ENCODE measurements at places on chromosomes 2 and 18. TPM values are rescaled to one million over a fixed set of nuclear protein-coding genes. Genes with fewer than 3 reads are reported as not detected.

The DNER gene
- total RNA-seq, result not detected

The SCYGR2 gene
- total RNA-seq, result not detected

The POTEC gene
- total RNA-seq, result not detected

The BOK gene
- 50.1 TPM for total RNA-seq

The TWIST2 gene
- total RNA-seq, result not detected

The RAB3GAP1 gene
- total RNA-seq, result 17.8 TPM

The CNDP1 gene
- total RNA-seq, result 23.6 TPM

The EMILIN1 gene
- total RNA-seq, result 20.7 TPM

The KYNU gene
- 37.0 TPM for total RNA-seq

The SANBR gene
- total RNA-seq, result 2.0 TPM

The ZNF516 gene
- 13.3 TPM for total RNA-seq

The CHRND gene
- not detected for total RNA-seq

The ATP8B1 gene
- total RNA-seq, result 18.2 TPM

The CIB4 gene
- not detected for total RNA-seq

- H3K27ac ChIP-seq, result no peak overlapping the region
- DNase-seq, result peak; percentile 83
- peaks cover 10% of the 10 kb centered on the region for H3K4me1 ChIP-seq
- no peak overlapping the region for H3K4me3 ChIP-seq
- peaks cover under 1% of the 10 kb centered on the region for H3K36me3 ChIP-seq
These were observed 23.6 kb upstream of the RBM44 start for GRCh38 chr2:237774811-237775553.

- H3K36me3 ChIP-seq, result no peaks in the 10 kb centered on the region
- H3K4me3 ChIP-seq, result no peak overlapping the region
- H3K27me3 ChIP-seq, result no peaks in the 10 kb centered on the region
- H3K4me1 ChIP-seq, result no peaks in the 10 kb centered on the region
- no peak for DNase-seq
- no peak overlapping the region for H3K27ac ChIP-seq
These were observed 83.0 kb upstream of the MBOAT2 start for GRCh38 chr2:9086465-9086864.

GRCh38 chr18:58590839-58591238, 38.1 kb downstream of the ALPK2 start:
- H3K27me3 ChIP-seq, result no peaks in the 10 kb centered on the region
- H3K4me3 ChIP-seq, result no peak overlapping the region
- no peak overlapping the region for H3K27ac ChIP-seq
- no peak for DNase-seq
- no peaks in the 10 kb centered on the region for H3K4me1 ChIP-seq
- no peaks in the 10 kb centered on the region for H3K36me3 ChIP-seq

DNA sequence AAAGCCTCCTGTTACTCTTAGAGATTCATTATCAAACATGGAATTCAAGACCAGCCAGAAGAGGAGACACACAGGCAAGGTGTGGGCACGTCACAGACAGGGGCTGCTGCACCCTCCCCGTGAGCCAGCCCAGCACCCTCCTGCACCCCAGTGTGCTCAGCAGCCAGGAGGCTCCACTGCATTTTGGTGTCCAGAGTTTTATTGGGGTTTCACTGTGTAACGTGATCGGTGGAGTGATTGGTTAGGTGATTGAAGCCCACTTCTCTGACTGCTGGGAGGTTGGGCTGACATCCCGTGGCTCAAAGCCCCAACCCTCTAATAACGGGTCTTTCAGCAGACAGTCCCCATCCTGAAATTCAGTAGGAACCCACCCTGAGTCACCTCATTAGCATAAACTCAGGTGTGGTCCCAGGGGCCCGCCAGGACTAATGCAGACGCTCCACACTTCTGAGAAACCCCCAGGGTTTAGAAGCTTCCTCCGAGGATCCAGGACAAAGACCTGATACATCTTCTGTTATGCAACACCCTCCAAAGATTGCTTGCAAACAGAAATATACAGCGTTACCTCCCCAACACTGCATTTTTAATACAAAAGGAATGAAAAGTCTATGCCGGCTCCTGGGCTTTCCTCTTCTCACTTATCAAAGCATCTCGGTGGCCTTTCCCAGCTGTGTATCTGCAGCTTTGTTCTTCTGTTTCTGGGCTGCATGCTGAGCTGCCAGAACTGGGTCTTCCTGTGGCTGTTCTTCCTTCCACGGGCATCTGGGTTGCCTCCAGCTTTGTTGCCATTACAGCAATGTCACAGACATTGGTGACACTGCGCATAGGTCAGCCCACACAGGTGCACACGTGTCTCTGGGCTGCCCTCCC, 43.7 kb upstream of the SNED1 start:
- no peak for DNase-seq
- no peaks in the 10 kb centered on the region for H3K36me3 ChIP-seq
- H3K27me3 ChIP-seq, result no peaks in the 10 kb centered on the region
- no peaks in the 10 kb centered on the region for H3K4me1 ChIP-seq
- H3K27ac ChIP-seq, result no peak overlapping the region
- no peak overlapping the region for H3K4me3 ChIP-seq

GRCh38 chr2:45497355-45497754, 113.7 kb downstream of the SRBD1 start:
- H3K27me3 ChIP-seq, result no peaks in the 10 kb centered on the region
- no peak overlapping the region for H3K27ac ChIP-seq
- DNase-seq, result no peak

DNA sequence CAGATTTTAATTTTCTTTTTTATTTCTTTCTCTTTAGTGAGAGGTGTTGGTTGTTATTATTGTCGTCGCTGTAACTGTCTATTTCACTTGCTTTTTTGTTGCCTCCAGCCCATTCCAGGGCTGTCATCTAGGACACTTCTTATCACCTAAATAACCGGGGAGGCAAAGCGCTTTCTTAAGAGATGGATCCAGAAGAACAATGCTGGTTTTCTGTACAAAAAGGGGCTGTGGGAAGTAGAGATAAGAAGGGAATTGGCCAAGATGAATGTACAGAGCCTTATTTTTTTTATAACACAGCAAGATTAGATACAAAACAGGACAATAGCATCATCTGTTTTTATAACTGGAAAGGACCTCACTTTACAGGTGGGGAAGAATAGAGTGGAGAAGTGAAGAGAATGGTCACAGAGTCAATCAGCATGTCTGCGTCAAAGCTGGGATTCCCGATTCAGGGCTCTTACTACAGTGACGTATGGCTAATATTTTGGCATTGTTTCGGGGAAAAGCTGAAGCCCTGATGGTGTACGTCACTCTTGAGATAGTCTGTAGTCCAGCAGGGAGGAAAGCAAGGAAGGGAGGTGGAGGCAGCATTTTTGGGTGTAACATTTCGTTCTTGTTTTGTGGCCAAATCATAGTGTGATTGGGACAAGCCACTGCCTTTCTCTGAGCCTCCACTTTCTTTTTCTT, 23.2 kb downstream of the IL1B start:
- no peak overlapping the region for H3K27ac ChIP-seq
- no peaks in the 10 kb centered on the region for H3K36me3 ChIP-seq
- no peaks in the 10 kb centered on the region for H3K27me3 ChIP-seq
- peaks cover 28% of the 10 kb centered on the region for H3K4me1 ChIP-seq

GRCh38 chr2:45797451-45798230, 146.2 kb downstream of the PRKCE start:
- no peak overlapping the region for H3K4me3 ChIP-seq
- DNase-seq, result no peak
- H3K36me3 ChIP-seq, result no peaks in the 10 kb centered on the region
- no peaks in the 10 kb centered on the region for H3K4me1 ChIP-seq
- no peak overlapping the region for H3K27ac ChIP-seq
- H3K27me3 ChIP-seq, result no peaks in the 10 kb centered on the region

DNA sequence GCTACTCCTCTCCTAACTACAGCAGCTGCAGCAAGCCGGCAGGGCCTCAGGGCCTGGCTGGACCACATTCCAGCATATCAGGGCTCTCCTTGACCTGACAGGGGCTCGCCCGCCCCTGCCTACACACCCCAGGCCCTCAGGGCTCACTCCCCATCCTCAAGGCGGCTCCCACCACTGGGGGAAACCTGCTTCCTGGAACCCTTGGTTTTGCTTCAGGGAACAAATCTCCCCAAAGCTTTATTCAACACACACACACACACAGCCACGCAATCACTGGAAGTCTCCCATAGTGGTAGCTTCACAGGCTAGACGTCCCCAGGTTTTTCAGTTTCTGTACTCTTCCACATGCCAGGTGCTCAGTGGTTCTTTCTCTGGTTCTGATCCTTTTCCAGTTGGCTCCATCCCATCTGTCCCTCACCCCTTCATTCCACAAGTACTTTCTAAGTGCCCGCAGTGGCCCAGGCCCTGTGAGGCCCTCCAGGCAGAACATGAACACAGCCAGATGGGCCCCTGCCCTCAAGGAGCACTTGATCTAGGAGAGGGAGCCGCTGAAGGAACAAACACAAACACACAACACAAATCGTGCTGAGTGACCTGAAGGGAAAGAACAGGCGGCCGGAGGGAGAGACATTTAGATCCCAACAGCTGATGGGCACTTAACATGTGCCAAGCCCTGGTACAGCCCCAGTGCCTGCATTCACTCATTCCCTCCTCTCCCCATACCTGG, 51.1 kb downstream of the TNS1 start:
- no peaks in the 10 kb centered on the region for H3K4me1 ChIP-seq
- no peak overlapping the region for H3K4me3 ChIP-seq
- H3K27me3 ChIP-seq, result no peaks in the 10 kb centered on the region
- H3K27ac ChIP-seq, result no peak overlapping the region
- no peaks in the 10 kb centered on the region for H3K36me3 ChIP-seq

DNA sequence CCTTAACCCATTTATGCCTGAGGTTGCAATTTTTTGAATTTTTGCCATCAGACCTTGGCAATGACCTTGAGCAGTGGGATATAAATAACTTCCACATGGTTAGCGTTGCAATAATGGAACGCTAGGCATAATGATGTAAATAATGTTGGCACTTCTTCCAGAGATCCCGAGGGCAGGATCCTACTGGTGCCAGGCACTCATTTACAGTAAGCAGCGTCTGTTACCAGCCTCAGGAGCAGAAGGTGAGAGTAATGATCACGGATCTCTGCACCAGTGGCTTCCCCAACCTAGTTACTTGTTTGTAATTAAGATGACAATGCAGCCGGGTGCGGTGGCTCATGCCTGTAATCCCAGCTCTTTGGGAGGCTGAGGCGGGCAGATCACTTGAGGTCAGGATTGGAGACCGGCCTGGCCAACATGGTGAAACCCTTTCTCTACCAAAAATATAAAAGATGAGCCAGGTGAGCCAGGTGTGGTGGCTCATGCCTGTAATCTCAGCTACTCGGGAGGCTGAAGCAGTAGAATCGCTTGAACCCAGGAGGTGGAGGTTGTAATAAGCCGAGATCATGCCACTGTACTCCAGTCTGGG, 41.9 kb downstream of the CPO start:
- no peaks in the 10 kb centered on the region for H3K36me3 ChIP-seq
- no peak overlapping the region for H3K4me3 ChIP-seq
- H3K4me1 ChIP-seq, result no peaks in the 10 kb centered on the region
- H3K27ac ChIP-seq, result no peak overlapping the region
- no peak for DNase-seq
- no peaks in the 10 kb centered on the region for H3K27me3 ChIP-seq

GRCh38 chr2:203730883-203731282, 24.4 kb downstream of the CD28 start:
- no peaks in the 10 kb centered on the region for H3K36me3 ChIP-seq
- DNase-seq, result no peak
- no peaks in the 10 kb centered on the region for H3K27me3 ChIP-seq
- no peaks in the 10 kb centered on the region for H3K4me1 ChIP-seq
- H3K4me3 ChIP-seq, result no peak overlapping the region
- H3K27ac ChIP-seq, result no peak overlapping the region

DNA sequence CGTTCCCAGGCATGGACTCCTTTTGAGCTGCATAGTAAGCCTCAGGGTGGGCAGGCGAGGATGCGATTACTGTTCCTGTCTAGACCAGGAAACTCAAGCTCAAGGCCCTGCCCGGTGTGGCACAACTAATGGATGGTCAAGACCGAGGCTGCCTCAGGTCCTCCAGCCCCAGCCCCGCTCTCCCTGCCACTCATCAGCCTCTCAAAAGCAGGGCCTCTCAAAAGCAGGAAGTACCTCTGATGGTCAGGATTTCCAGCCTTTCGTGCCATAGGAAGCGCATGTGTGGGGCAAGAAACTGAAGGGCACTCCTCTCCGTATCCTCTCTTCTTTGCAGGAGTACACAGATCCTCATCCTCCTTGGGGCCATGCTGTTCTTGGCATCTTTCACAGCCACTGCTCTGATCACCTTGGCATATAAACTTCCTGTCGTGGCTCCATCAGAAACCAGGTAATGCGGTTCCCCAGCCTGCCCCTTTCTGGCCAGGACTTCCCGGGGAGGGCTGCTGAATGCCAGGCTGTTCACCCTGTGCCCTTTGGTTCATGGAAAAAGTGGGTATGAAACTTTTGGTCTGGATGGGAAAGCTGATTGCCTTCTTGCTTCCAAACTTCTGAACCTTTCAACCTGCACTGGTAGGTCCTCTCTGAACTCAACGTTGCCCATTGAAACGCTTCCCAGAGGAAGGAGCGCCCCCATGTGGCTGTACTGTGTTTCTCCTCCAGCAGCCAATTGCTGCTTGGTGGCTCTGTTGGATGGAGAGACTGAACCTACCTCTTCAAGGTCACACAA, 82.8 kb upstream of the SEC11C start:
- H3K36me3 ChIP-seq, result no peaks in the 10 kb centered on the region
- H3K27ac ChIP-seq, result no peak overlapping the region
- peak; percentile 82 for DNase-seq

DNA sequence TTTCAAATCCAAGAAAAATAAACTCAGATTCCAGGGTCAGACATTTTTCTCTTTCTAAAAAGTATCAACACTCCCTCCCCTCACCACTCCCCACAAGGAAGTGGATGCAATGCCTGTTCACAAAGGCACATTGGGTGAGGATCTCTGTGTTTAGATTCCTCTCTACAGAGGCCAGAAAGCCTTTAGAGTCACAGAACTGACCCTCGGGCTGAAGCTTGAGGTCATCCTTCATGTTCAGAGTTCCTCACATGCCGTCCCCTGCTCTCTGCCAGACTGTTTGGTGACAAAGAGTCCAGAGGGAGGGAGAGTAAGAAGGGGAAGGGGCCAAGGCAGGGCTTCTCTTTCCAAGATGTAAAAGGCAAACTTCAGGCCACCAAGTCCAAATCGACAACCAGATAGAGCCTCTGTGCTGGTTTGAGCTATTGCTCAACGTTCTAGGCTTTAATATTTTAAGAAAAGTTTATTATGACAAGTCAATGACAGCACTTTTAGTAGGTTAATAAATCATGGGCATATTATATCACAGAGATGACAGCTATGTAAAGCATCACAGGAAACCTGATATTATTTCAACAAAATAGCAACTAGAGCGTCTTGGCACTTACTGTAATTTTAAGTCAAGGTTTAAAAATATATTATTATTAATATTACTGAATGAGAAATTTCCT, 269.4 kb downstream of the ETAA1 start:
- no peak for DNase-seq
- no peaks in the 10 kb centered on the region for H3K27me3 ChIP-seq
- H3K4me1 ChIP-seq, result no peaks in the 10 kb centered on the region
- no peaks in the 10 kb centered on the region for H3K36me3 ChIP-seq
- no peak overlapping the region for H3K27ac ChIP-seq

GRCh38 chr2:1798115-1798784, 53.9 kb upstream of the PXDN start:
- no peak overlapping the region for H3K4me3 ChIP-seq
- no peaks in the 10 kb centered on the region for H3K36me3 ChIP-seq
- DNase-seq, result no peak
